ENCODE measurements at places on chromosomes 5 and 9.

GRCh38 chr9:34957492-34958410 is at the start of gene PHF24:
Gene PHF24, plus strand, starts transcription at chr9:34958285. Its CDS starts 13,014 bp downstream, at chr9:34971299.
- no peak within 1 kb of the TSS for H3K27ac ChIP-seq
- peaks cover 62% of the 10 kb centered on the region for H3K27me3 ChIP-seq
- peak within 1 kb of the TSS; percentile 66 for H3K4me3 ChIP-seq
- DNase-seq, result peak; percentile 37
- H3K4me1 ChIP-seq, result peaks cover 12% of the 10 kb centered on the region
- H3K36me3 ChIP-seq, result no peaks in the 10 kb centered on the region

GRCh38 chr5:107969847-107970246 is 299.1 kb upstream of the EFNA5 start:
- peaks cover 27% of the 10 kb centered on the region for H3K4me1 ChIP-seq
- H3K36me3 ChIP-seq, result no peaks in the 10 kb centered on the region
- H3K27ac ChIP-seq, result no peak overlapping the region

- DNase-seq, result no peak
- peak overlapping the region; percentile 66 for H3K27ac ChIP-seq
- H3K36me3 ChIP-seq, result peaks cover 4% of the 10 kb centered on the region
- peaks cover 45% of the 10 kb centered on the region for H3K4me1 ChIP-seq
- H3K27me3 ChIP-seq, result no peaks in the 10 kb centered on the region
- H3K4me3 ChIP-seq, result no peak overlapping the region
These were observed 11.3 kb downstream of the RAPGEF1 start for GRCh38 chr9:131728546-131728910.

DNA sequence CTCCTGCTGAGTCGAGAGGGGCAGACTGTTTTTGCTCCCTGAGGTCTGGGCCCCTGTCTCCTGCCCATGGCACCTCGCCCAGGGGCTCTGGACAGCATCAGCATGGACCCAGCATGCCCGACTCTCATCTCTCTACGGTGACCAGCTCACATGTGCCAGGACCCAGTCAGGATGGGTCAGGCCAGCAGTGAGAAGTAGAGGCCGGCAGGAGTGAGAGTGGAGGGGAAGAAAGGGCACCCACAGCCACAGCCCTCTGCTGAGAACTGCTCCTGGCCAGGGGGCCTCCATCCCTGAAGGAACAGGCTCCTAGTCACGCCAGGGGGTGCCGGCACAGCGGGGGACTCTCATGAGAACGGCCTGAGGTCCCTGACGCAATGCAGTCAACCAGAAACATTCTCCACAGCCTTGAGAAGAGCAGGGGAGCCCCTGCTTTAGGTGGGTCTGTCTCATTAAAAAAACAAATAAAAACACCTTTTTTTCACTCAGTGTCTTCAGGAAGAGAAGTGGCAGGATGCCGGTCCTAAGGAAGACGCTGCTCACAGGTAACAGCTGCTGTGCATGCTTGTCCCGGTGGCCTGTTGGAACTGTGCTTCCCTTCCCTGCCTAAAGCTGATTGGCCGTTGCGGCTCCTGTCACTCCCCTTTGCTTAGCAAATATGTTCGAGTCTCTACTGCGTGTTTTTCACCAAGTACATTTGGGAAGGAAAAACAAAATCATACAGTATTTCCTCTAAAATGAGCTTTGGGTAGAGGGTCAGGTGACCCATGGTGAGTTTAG is 85.7 kb upstream of the FBXW11 start:
- H3K4me3 ChIP-seq, result no peak overlapping the region
- DNase-seq, result no peak

DNA sequence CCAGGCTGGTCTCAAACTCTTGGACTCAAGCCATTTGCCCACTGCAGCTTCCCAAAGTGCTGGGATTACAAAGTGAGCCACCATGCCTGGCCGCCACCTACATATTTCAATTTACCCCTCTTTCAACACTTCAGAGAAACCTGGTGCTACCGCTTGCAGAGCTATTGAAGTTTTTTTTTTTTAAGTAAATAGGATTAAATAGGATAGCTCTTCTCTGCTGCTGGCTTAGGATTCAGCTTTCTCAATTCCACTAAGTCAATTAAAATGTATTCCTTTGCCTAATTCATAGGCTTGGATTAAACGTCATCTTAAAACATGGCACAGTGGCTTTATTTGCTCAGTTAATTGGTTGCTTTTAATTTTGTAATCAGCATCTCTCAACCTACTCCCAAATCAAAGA is 41.0 kb downstream of the KIAA1191 start:
- no peaks in the 10 kb centered on the region for H3K27me3 ChIP-seq
- peaks cover 18% of the 10 kb centered on the region for H3K36me3 ChIP-seq
- H3K4me3 ChIP-seq, result no peak overlapping the region
- H3K27ac ChIP-seq, result no peak overlapping the region
- DNase-seq, result no peak

DNA sequence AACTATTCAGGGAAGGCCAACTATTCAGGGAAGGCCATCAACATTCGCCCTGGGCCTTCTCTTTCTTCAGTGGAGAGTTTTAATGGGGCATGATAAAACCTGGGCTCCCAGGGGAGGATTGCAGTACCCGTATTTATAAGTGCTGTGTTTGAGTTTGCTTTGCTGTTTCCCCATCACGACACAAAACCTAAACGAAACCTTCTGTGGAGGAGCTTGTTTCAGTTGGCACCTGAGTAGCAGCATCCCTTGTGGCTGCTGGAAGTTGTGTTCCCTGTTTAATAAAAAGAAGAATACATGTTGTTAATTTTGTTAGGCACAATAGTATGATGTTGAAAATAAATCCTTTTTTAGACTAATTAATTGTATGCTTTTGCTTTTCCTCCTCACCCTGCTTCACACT is 8.3 kb downstream of the WDR31 start:
- peaks cover 12% of the 10 kb centered on the region for H3K27me3 ChIP-seq
- no peak overlapping the region for H3K4me3 ChIP-seq
- H3K36me3 ChIP-seq, result no peaks in the 10 kb centered on the region
- DNase-seq, result no peak
- no peak overlapping the region for H3K27ac ChIP-seq
- no peaks in the 10 kb centered on the region for H3K4me1 ChIP-seq

GRCh38 chr5:112316731-112317130 is 102.3 kb downstream of the EPB41L4A start:
- DNase-seq, result no peak
- peaks cover 22% of the 10 kb centered on the region for H3K4me1 ChIP-seq
- no peaks in the 10 kb centered on the region for H3K27me3 ChIP-seq
- H3K36me3 ChIP-seq, result no peaks in the 10 kb centered on the region
- no peak overlapping the region for H3K4me3 ChIP-seq

- no peak overlapping the region for H3K27ac ChIP-seq
- no peak for DNase-seq
- H3K4me1 ChIP-seq, result peaks cover 48% of the 10 kb centered on the region
- H3K36me3 ChIP-seq, result peaks cover 29% of the 10 kb centered on the region
- no peak overlapping the region for H3K4me3 ChIP-seq
These were observed 112.8 kb upstream of the ICE1 start for GRCh38 chr5:5309645-5310044.

- no peak overlapping the region for H3K27ac ChIP-seq
- H3K27me3 ChIP-seq, result no peaks in the 10 kb centered on the region
- H3K36me3 ChIP-seq, result no peaks in the 10 kb centered on the region
These were observed 54.5 kb upstream of the OLFM1 start for GRCh38 chr9:135032868-135033460.

- H3K4me3 ChIP-seq, result no peak overlapping the region
- no peak for DNase-seq
- peak overlapping the region; percentile 96 for H3K27ac ChIP-seq
- H3K36me3 ChIP-seq, result peaks cover 20% of the 10 kb centered on the region
- H3K4me1 ChIP-seq, result peaks cover 50% of the 10 kb centered on the region
These were observed 72.7 kb downstream of the KCNN2 start for GRCh38 chr5:114434396-114435219.

GRCh38 chr5:119366540-119366881 is 10.7 kb downstream of the TNFAIP8 start:
- H3K4me3 ChIP-seq, result no peak overlapping the region
- no peak for DNase-seq
- no peaks in the 10 kb centered on the region for H3K27me3 ChIP-seq
- peaks cover 38% of the 10 kb centered on the region for H3K4me1 ChIP-seq
- H3K36me3 ChIP-seq, result peaks cover 7% of the 10 kb centered on the region

DNA sequence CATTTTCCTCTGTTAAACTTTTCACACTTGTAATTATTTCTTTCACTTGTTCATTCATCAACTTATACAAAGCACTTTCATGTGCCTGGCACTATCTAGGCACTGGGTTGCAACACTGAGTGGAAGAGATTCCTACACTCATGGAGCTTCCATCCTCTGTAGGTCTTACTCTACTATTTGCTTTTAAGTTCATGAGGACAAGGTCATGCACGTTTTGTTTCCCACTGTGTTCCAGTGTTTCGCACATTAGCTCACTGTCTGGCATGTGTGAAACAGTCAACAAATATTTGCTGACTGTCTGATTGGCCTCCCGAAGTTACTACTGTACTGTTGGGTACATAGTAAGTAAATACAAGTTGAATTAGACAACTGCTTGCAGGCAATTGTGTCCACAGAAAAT is 87.9 kb upstream of the IFNK start:
- no peaks in the 10 kb centered on the region for H3K36me3 ChIP-seq
- H3K27ac ChIP-seq, result no peak overlapping the region

DNA sequence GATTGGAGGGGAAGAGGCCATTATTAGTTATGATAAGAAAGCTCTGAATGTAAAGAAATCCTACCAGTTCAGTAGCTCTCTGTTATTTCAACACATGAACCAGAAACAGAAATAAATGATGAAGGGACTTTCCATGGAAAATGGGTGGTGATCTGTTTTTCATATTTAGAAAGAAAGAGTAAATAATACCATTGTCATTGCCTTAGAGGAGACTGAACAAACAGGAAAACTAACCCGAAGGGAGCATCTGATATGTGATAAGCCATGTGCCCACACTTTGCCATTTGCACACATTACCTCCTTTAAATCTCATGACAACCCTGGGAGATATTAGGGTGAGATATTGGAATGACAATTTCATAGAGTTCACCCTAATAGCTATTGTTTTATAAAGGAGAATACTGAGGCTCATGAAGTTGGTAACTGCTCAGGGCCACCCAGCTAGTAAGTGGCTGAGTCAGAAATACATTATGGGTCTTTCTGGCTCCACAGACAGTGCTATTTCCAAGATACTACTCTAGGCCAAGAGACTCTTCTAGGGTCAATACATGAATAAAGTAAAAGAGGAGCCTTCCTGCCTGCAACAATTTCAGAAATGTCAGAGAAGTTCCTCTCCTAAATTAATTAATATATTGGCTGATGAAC is 111.0 kb upstream of the SLIT3 start:
- H3K4me1 ChIP-seq, result peaks cover 10% of the 10 kb centered on the region
- no peaks in the 10 kb centered on the region for H3K36me3 ChIP-seq
- no peak for DNase-seq
- no peak overlapping the region for H3K4me3 ChIP-seq
- H3K27ac ChIP-seq, result no peak overlapping the region
- H3K27me3 ChIP-seq, result no peaks in the 10 kb centered on the region

- no peak overlapping the region for H3K27ac ChIP-seq
- H3K4me3 ChIP-seq, result no peak overlapping the region
- no peaks in the 10 kb centered on the region for H3K27me3 ChIP-seq
- H3K4me1 ChIP-seq, result no peaks in the 10 kb centered on the region
These were observed 46.6 kb downstream of the SLC12A7 start for GRCh38 chr5:1065143-1065750.

- no peak overlapping the region for H3K4me3 ChIP-seq
- no peak for DNase-seq
- peaks cover 29% of the 10 kb centered on the region for H3K36me3 ChIP-seq
- no peak overlapping the region for H3K27ac ChIP-seq
- H3K4me1 ChIP-seq, result peaks cover 26% of the 10 kb centered on the region
- H3K27me3 ChIP-seq, result no peaks in the 10 kb centered on the region
These were observed 421.7 kb upstream of the ZNF462 start for GRCh38 chr9:106441283-106441682.

DNA sequence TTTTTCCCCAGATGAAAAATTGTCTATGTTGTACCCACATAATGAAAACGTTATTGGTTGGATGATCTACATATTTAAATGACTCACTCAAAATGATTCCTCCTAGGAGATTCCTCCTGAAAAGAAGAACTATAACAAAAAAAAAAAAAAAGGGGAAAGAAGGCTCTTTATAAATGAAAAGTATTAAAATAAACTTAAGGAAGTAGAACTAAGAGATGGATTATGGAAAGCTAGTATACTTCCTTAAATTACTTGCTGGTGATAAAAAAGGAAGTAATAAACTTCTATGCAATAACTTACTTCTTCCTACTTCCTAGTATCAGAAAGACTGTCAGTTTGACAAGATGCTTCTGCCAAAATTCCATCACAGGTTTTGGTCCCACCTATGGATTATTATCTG is 1087.7 kb downstream of the CDH12 start:
- no peak overlapping the region for H3K27ac ChIP-seq
- no peaks in the 10 kb centered on the region for H3K27me3 ChIP-seq
- DNase-seq, result no peak
- H3K4me1 ChIP-seq, result no peaks in the 10 kb centered on the region
- H3K36me3 ChIP-seq, result no peaks in the 10 kb centered on the region

DNA sequence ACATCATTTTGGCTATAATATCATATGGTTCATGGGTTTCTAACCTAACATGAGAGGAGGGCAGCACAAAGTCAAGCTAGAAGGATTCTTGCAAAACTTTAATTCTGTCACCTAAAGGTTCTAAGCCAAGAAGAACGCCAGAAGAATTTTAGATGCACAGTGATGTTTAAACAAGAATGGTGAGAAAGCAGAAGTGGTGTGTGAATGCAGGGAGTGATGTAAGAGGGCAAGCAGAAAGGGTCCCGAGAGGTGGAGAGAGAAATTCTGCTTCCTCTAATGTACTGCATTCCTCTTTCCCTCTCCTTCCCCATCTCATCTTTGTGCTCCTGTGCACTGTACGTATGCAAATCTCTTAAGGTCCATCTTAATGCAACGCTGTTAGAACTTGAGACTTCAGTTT is 2.1 kb upstream of the TRMO start:
- no peak overlapping the region for H3K27ac ChIP-seq
- DNase-seq, result no peak
- H3K4me1 ChIP-seq, result peaks cover 7% of the 10 kb centered on the region
- no peaks in the 10 kb centered on the region for H3K36me3 ChIP-seq
- no peak overlapping the region for H3K4me3 ChIP-seq

GRCh38 chr9:84327184-84327583 is 13.4 kb downstream of the SLC28A3 start:
- H3K36me3 ChIP-seq, result peaks cover 8% of the 10 kb centered on the region
- H3K27ac ChIP-seq, result no peak overlapping the region
- no peak overlapping the region for H3K4me3 ChIP-seq
- no peak for DNase-seq
- peaks cover 17% of the 10 kb centered on the region for H3K4me1 ChIP-seq

GRCh38 chr9:25322142-25322541 is 356.1 kb downstream of the TUSC1 start:
- peaks cover 17% of the 10 kb centered on the region for H3K4me1 ChIP-seq
- H3K27me3 ChIP-seq, result no peaks in the 10 kb centered on the region
- no peaks in the 10 kb centered on the region for H3K36me3 ChIP-seq
- DNase-seq, result no peak
- no peak overlapping the region for H3K27ac ChIP-seq
- H3K4me3 ChIP-seq, result no peak overlapping the region

GRCh38 chr5:39175273-39175955 is 43.9 kb downstream of the FYB1 start:
- H3K27me3 ChIP-seq, result no peaks in the 10 kb centered on the region
- peaks cover 2% of the 10 kb centered on the region for H3K36me3 ChIP-seq
- no peak overlapping the region for H3K27ac ChIP-seq
- H3K4me1 ChIP-seq, result peaks cover 9% of the 10 kb centered on the region

All from WTC11 (cell line).